Epithelial cell of esophagus (primary cell): ENCODE measurements at places on chromosomes 11 and 22.
A peak's percentile ranks its signal among the peaks of the same experiment; 100 is the strongest.

DNA sequence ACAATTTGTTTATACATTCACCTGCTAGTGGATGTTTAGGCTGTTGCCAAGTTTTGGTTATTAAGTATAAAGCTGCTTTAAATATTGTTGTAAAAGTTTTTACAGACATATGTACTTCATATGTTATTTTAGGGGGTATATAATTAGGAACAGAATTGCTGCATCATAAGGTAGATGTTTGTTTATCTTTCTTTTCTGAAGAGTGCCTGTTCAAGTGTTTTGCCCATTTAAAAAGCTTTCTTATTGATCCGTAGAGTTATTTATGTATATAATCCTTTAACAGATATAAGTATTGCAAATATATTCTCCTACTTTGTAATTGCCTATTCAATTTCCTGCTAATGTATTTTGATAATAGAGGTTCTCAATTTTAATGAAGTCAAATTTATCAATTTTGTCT is 11.3 kb upstream of the CCDC81 start:
- DNase-seq: no peak

GRCh38 chr22:26708256-26709009 is 51.0 kb downstream of the MIAT start:
- DNase-seq: no peak

GRCh38 chr11:77223797-77224196 is 77.7 kb downstream of the GDPD4 start:
- peak; percentile 65 for DNase-seq

DNA sequence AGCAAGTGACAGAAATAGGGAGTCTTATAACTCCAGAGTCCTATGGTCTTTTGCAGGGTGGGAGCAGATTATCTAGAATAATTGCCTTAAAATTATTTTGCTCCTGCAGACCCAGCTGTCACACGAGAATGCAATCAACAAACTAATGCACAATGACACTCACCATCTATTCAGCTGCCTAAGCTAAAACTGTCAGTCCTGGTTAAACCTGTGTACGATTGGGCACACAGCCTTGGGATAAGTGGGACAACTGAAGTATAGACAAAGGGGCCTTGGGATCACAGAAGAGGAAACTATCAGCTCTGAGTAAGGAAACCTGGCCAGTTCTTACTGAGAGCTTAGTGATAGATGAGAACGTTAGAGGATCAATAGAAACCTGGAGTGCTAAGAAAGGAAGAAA is 595.9 kb upstream of the KIRREL3 start:
- no peak for DNase-seq

DNA sequence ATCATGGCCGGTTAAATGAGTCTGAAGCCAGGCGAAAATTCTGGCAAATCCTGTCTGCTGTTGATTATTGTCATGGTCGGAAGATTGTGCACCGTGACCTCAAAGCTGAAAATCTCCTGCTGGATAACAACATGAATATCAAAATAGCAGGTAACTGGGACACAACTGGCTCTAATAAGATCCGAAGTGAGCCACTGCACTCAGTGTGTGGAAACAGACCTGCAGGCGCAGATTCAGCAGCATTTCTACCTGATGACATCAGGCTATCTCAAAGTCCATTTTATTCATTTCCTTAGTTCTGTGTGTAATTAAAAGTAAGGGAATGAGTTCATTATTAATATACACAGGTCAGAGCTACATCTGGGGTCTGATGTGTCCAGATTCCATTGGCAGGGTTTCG is 78.2 kb downstream of the PPP2R1B start:
- DNase-seq: no peak

- DNase-seq: no peak
Observed at GRCh38 chr11:34798985-34799384, 117.2 kb downstream of the APIP start.

- DNase-seq: no peak
Observed at GRCh38 chr22:22682807-22683667, 38.6 kb downstream of the GGTLC2 start.

DNA sequence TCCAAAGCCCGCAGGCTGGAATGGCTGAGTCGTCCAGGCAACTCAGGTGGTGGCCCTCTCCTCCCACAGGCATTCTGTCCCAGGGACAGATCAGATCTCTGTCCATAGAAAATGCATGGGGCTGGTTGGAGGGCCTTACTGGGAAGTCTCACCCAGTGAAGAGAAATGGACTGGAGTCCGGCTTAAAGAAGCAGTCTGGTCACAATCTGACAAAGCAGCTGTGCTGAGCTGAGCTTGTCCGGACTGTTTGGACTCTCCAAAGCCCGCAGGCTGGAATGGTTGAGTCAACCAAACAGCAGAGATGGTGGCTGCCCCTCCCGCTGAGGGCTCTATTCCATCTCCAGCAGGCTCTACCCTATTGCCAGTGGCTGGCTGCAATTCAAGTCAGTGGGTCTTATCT is 14.4 kb upstream of the DEPDC7 start:
- DNase-seq: peak; percentile 46

DNA sequence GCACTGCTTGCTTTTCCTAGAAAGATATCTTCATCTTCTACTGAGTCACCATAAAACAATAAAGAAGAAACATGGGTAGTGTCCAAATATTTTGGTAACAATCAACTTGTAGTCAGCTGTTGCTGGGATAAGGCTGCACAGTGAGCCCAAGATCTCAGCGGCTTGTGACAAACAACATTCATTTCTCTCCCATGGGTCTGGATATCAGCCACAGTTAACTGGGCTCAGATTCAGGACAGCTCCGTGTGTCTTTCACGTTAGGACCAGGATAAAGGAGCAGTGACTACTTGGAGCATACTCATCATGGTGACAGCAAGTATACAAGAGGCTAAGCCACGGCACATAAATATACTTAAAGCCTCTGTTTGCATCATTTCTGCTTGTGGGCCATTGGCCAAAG is 27.9 kb upstream of the GRK3 start:
- DNase-seq: no peak

DNA sequence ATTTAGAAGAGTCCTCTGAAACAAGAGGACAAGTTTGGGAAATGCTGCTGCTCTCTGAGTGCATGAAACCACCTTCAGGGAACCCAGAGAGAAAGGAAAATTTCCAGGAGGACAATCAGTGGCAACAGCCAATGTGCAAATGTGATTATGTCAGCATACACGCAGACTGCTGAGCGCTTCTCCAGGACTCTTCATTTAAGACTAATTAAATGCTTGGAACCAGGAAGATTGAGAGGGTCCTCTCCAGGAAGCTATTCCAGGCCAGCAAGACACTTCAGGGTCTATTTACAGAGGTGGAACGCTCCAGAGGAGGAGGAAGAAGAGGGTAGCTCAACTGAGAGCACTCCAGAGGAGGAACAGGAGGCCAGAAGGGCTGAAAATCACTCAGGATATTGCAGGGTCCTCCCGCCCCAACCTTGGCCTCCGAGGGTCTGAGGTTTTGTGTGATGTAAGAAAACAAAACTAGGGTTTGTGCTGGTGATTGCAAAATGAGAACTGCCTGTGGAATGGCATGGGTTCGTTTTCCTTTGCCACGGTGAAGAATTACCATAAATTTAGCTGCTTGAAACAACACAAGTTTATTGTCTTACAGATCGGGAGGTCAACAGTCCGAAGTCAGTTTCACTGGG is 14.1 kb upstream of the HTR3A start:
- DNase-seq: no peak

DNA sequence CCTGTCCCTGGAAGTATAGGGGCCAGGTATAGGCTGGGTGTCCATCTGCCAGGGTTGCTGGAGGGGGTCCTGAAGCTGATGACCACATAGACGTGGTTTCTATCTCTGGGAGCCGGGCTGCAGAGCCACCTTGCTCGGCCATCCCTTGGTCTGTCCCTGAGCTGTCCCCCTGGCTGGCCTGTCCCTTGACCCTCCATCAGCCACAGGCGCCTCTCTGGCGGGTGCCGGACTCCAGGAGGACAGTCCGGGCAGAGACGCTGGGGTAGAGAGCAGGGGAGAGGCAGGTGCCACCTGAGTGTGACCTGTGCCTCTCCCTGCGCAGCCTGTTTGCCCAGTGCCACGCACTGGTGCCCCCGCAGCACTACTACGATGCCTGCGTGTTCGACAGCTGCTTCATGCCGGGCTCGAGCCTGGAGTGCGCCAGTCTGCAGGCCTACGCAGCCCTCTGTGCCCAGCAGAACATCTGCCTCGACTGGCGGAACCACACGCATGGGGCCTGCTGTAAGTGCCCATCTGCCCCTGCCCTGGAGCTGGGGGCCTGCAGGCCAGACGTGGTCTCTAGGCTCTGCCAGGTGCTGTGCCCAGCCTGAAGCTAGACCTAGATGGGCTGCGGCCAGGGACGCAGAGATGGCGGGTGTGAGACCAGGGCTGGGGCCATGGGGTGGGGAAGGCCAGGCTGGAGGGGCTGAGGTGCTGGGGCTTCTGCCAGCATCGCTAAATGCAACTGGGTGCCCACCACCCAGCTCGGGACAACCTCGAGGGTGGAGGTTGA is 29.9 kb downstream of the MUC2 start:
- no peak for DNase-seq

DNA sequence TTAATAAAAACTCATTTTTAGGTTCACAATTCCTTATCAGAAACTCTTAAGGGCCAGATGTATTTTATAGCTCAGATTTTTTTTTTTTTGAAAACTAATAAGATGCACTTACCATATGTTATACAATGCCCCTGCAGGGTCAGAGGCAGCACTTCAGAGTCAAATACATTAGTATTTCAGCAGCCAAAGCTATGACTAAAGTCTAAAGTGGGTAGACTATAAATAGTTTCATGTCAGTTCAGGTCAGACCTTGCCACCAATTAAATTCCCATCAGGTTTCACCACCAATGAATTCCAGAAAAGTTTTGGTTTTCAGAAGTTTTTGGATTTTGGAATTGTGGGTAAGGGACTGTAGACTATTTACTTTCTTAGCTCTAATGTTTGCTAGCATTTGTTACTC is 75.9 kb downstream of the FAM83F start:
- DNase-seq: no peak

DNA sequence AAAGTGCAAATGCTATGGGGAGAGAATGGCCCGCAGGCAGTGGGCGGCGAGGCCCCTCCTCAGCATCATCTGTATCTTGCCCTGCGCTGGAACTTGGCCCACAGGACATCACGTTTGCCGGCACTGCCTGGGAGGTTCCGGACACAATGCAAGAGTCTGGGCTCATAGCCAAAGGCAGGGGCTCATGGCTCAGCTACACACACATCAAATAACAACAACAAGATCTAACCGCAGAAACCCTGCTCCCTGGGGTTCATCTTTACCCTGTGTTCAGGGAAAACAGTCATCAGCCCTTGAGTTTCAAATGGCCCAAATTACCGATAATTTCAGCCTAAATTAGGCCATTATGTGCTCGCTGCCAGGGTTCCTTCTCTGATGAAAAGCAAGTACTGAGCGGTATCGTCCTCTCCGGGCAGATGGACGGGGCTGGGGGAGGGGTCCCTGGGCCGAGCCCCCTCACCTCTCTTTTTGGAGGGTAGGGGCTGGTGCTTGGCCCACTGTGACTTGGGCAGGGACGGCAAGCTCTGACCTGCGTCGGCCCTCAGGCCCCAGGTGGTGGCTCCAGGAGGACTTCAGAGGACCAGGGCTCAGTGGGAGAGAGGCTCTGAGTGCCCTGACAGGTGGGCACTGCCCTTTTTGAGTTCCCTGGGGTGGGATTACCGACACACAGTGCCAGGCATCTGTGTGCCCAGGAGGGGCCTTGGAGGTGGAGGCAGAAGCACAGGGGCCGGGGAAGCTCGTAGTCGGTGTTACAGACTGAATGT is 25.0 kb upstream of the GAL start:
- peak; percentile 72 for DNase-seq

DNA sequence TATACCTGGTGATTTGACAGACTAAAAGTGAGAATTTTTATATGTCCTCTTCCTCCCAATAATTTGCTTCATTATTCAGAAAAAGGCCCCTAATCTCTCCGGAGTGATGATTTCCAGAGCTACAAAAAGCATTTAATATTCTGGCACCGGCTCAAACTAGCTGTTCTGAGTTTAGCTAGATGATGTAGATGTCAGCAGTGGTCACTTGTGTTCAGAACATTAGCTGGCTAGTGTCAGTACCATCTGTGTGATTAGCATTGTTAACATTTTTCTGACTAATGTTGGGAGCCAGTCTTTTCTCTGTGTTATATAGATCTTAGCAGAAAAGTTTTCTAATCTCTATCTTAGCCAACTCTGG is 68.7 kb upstream of the RRM1 start:
- no peak for DNase-seq

GRCh38 chr11:132358573-132358953 is 988.1 kb downstream of the NTM start:
- no peak for DNase-seq

GRCh38 chr11:27174021-27174420 is 133.4 kb downstream of the BBOX1 start:
- peak; percentile 99 for DNase-seq

DNA sequence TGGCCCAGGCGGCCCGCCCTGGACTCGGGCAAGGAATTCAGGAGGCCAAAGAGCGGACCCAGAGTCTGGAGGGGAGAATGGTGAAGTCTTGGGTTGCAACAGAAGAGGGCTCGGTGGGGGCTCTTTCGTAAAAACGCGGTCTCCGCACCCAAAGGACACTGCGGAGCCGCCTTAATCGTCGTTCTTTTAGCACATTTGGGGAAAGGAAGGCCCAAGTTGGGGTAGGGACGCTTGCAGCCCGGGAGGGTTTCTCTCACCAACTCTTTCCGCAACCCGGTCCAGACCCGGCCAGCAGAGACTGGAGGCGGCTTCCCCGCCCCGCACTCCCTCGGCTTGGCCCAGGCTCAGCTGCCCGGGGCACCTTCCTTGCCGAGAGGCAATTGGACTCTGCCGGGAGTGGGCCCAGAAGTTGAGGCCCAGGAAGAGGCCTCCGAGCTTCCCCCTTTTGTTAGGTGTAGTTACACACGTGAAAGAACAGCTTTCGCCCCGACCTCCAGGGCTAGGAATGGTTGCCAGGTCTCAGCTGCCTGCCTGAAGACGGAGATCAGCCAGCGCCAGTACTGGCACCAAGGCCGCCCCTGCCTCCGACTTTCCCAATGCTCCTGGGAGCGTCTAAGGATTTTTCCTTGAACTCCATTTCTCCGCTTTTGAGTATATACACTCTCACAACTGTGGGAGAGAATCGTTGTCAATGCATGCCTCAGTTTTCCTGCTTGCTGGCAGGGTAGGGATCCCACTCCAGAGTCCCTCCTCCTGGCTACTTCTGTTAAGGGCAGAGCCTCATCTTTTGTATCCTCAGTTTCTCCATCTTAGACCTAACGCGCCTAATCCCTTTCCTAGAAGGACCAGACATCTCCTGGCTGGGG is 3.7 kb downstream of the ALX4 start:
- DNase-seq: no peak

DNA sequence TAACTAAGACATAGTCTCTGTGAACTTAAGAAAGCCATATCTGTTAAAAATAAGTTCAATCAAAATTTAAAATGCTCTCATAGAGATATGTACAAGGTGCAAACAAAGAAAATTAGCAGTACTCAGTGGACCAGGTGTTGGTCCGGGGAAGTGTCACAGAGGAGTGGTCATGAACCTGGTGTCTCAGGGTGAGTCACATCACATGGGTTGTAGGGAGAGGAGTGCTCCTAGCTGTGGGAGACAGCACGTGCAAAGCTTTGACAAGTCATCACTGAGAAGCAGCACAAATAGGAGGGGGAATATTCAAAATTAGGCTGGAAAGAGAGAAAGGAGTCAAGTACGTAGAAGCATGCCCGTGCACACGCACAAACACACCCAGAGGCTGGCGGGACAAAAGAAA is 438.1 kb downstream of the NTM start:
- peak; percentile 44 for DNase-seq

- DNase-seq: no peak
Observed at GRCh38 chr11:120811731-120812130, 212.2 kb upstream of the TBCEL start.
